ENCODE measurements at places on chromosomes 6 and 20.

DNA sequence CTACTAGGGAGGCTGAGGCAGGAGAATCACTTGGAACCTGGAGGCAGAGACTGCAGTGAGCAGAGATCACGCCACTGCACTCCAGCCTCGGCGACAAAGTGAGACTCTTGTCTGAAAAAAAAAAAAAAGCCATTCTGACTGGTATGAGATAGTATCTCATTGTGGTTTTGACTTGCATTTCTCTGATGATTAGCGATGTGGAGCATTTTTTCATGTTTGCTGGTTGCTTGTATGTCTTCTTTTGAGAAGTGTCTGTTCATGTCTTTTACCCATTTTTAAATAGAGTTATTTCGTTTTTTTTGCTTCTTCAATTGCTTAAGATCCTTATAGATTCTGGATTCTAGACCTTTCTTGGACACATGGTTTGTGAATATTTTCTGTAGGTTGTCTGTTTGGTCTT lies 103.5 kb upstream of the SIM1 start:
- no peak for DNase-seq

- DNase-seq = no peak
These were observed 66.8 kb downstream of the LMBRD1 start for GRCh38 chr6:69729870-69730449.

DNA sequence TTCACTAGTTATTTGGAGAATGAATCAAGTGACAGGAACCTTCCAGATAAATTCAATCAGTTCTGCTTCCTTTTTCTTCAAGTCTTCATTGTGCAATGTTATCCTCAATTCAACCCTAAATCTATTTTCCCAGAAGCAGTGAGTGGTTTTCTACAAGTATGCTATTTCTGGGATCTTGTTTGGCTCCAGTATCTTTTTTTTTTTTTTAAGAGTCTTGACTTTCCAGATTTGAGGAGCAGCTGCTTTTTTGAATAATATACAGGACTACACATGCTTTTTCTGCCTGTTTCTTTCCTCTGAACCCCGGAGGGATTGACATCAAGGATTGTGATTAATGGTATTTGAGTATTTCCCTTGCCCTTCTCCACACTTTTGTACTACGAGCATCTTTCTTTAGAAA lies 339.2 kb upstream of the JAG1 start:
- no peak for DNase-seq

GRCh38 chr20:35663516-35664465 lies 909 bp downstream of the CPNE1 start:
- peak; percentile 8 for DNase-seq

DNA sequence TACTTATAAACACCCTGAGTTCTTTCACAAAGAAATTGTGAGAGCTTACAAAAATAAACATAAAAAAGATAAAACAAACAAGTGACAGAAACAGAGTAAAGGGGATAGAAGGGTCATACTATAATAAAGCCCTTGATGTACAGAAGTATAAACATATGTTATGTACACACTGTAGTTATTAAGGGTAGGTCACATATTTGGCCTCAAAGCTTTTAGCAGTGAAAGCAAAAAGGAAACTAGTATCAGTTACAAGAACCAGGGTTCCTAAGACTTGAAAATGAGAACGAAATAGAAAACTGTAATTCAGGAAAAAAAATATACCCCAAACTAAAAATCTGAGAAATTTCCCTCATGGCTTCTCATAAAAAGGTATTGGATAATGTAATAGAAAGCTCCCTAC lies 380.6 kb downstream of the HDGFL1 start:
- no peak for DNase-seq

- peak; percentile 15 for DNase-seq
These were observed 2.1 kb upstream of the PERP start for GRCh38 chr6:138109042-138109997.

GRCh38 chr6:96795481-96795880 lies 41.8 kb downstream of the GPR63 start:
- no peak for DNase-seq

- no peak for DNase-seq
These were observed 195.2 kb upstream of the CDH4 start for GRCh38 chr20:61056627-61057442.

GRCh38 chr6:149433405-149433804 lies 33.3 kb downstream of the SUMO4 start:
- DNase-seq = no peak

GRCh38 chr20:59120491-59120890 lies 43.1 kb upstream of the ZNF831 start:
- DNase-seq = no peak

DNA sequence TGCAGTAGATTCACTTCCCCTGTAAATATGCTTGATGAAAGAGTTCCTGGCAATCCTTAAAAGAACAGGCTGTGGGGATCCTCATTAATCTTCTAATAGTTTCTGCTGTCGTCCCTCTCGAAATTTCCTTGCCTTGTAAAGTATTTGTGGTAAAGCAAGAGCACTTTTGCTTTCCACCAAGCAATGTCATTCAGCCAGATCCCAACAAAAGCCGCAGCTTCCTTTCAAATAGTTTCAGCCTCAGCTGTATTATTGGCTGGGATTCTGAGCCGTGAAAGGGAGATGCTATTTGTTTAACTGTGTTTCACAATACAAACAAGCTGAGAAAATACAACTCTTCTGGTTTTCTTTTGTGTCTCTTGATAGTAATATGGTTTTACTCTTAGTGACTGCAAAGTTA lies 48.9 kb upstream of the EPHA7 start:
- no peak for DNase-seq

DNA sequence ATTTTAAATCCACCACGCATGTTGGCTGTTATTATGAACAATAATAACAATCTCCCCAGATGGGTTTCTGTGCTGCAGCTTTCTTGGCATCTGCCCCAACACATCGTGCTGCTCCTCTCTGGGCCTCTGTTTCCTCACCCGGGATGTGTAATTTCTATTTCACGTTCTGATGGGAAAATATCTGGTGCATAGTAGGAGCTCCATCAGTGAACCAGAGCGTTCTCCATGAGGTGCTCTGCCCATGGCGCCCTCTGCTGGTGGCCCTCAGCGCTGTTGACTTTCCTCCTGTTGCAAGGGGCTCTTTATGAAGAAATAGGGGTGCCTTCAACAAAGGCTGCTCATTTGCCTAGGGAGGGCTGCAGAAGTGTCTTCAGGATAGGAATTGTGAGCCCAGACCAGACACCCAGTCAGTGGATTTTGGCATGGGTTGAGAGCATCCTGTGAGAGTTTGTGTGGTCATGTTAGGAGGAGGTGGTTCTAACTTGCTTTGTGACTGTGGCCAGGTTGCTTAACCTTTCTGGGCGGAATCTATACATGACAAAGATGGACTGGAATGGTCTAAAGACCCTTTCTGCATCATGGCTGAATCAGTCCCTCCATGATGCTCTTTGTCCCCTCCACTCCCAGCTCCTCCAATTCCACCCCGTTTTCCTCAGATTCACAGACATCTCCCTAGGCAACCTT lies 8.1 kb downstream of the SCRT2 start:
- DNase-seq = no peak

DNA sequence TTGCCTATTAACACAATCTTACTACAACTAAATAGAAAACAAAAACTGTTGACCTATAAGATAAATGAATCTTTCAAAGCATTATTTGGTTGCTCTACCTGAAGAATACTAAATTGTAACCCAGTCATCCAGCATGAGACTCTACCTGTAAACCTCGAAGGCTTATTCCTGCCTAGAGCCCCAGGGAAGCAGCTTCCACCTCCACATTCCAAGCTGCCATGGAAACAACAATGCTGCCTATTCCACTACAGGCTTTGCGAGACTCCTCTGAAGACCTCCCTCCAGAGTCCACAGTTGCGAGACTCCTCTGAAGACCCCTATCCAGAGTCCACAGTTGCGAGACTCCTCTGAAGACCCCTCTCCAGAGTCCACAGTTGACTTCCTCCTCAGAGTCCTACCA lies 15.7 kb downstream of the GMDS start:
- DNase-seq = no peak

- DNase-seq = no peak
These were observed 24.7 kb downstream of the GJA1 start for GRCh38 chr6:121460170-121460569.

- no peak for DNase-seq
These were observed 8.3 kb downstream of the VEGFA start for GRCh38 chr6:43778131-43778855.

GRCh38 chr6:104186831-104187230 lies 672.9 kb downstream of the HACE1 start:
- peak; percentile 18 for DNase-seq

GRCh38 chr20:1304710-1305515 lies 24.0 kb downstream of the SDCBP2 start:
- DNase-seq = no peak

Measured in NCI-H226 (cell line).